ENCODE measurements at places on chromosomes 3 and 15. TPM values are rescaled to one million over a fixed set of nuclear protein-coding genes. Genes with fewer than 3 reads are reported as not detected.

DNA sequence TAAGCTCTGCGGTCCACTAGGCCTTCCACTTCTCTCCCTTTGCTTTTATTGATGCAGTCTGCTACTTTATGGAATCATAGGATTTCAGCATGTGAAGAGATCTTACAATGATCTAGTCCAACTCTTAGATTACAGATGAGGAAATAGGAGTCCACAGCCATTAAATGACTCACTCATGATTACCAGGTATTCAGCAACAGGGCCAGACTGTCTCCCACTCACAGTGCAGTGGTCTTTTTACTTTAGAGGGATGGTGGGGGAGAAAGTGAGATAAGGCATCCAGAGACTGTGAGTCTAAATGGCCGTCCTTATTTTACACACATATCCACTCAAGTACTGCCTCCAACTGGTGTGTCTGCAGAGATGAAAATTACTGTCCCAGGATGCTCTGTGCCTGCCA lies 88.5 kb upstream of the SKOR1 start:
- H3K4me3 ChIP-seq, result no peak overlapping the region
- peaks cover 1% of the 10 kb centered on the region for H3K4me1 ChIP-seq
- H3K27me3 ChIP-seq, result peaks cover 2% of the 10 kb centered on the region
- H3K36me3 ChIP-seq, result no peaks in the 10 kb centered on the region

DNA sequence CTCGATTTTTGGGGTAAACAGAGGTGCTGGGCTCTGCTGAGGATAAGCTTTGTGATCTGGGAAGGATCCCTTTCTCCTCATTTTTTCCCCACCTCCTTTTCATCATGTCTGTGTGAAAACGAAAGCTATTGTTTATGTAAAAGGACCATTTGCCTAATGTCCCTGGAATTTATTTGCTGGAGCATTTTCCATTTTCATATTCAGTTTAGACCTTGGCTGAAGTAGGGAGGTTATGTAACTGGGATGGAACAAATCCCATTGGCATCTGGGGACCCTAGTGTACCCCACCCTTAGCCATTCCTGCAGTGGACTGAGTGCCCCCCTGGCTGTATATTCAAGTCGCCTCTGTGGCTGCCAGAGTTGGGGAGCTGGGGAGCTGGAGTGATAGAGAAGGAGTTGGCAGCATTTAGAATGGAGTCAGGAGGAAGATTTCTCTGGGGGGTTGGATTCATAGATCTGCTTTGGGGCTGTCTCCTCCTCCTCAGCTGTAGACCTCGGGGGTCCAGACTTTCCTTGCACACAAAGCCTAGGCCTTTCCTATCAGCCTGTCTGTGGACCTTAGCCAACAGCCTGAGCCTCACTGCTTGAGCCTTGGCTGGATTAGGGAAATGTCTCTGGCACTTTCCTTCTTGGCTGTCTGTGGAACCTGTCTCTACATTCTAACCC lies 270.4 kb upstream of the CTDSPL start:
- H3K4me3 ChIP-seq, result no peak overlapping the region
- H3K27ac ChIP-seq, result no peak overlapping the region
- no peak for DNase-seq
- no peaks in the 10 kb centered on the region for H3K27me3 ChIP-seq

DNA sequence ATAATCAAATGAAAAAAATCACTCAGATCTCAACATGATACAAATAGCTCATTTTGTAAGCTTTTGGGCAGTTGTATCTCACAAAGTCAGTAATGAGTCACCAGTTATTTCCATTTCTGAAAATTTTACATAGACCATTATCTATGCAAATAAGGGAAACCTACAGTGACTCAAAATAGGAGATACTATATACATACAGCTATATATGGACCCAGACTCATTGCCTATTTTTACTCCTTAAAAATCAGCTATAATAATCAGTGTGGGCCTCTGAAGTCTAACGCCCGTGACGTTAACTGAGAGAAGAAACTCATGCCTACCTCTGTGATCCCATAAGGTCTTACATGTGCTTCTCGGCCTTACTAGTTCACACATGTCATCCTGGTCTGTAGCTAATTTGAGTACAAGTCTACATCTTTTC lies 31.6 kb downstream of the LRIG1 start:
- H3K4me1 ChIP-seq, result peaks cover 80% of the 10 kb centered on the region
- H3K36me3 ChIP-seq, result peaks cover 2% of the 10 kb centered on the region
- no peak overlapping the region for H3K4me3 ChIP-seq
- DNase-seq, result no peak
- no peak overlapping the region for H3K27ac ChIP-seq
- no peaks in the 10 kb centered on the region for H3K27me3 ChIP-seq

- peaks cover 9% of the 10 kb centered on the region for H3K36me3 ChIP-seq
- peaks cover 68% of the 10 kb centered on the region for H3K4me1 ChIP-seq
- H3K4me3 ChIP-seq, result no peak overlapping the region
- H3K27me3 ChIP-seq, result no peaks in the 10 kb centered on the region
- DNase-seq, result no peak
Measured at GRCh38 chr15:65363306-65363705, 14.5 kb downstream of the IGDCC3 start.

Gene CCR8
- not detected for total RNA-seq

Gene IQCF5
- total RNA-seq, result not detected

Gene SLC28A2
- not detected for total RNA-seq

- no peak overlapping the region for H3K27ac ChIP-seq
- no peaks in the 10 kb centered on the region for H3K36me3 ChIP-seq
- peaks cover 27% of the 10 kb centered on the region for H3K4me1 ChIP-seq
- H3K27me3 ChIP-seq, result no peaks in the 10 kb centered on the region
Measured at GRCh38 chr3:182212479-182213076, 500.9 kb downstream of the SOX2 start.

Gene SIDT1
- total RNA-seq, result 0.23 TPM

GRCh38 chr15:90680371-90680935 lies 36.7 kb upstream of the BLM start:
- peak overlapping the region; percentile 58 for H3K27ac ChIP-seq
- DNase-seq, result no peak
- no peak overlapping the region for H3K4me3 ChIP-seq
- H3K36me3 ChIP-seq, result peaks cover 6% of the 10 kb centered on the region
- H3K27me3 ChIP-seq, result no peaks in the 10 kb centered on the region

DNA sequence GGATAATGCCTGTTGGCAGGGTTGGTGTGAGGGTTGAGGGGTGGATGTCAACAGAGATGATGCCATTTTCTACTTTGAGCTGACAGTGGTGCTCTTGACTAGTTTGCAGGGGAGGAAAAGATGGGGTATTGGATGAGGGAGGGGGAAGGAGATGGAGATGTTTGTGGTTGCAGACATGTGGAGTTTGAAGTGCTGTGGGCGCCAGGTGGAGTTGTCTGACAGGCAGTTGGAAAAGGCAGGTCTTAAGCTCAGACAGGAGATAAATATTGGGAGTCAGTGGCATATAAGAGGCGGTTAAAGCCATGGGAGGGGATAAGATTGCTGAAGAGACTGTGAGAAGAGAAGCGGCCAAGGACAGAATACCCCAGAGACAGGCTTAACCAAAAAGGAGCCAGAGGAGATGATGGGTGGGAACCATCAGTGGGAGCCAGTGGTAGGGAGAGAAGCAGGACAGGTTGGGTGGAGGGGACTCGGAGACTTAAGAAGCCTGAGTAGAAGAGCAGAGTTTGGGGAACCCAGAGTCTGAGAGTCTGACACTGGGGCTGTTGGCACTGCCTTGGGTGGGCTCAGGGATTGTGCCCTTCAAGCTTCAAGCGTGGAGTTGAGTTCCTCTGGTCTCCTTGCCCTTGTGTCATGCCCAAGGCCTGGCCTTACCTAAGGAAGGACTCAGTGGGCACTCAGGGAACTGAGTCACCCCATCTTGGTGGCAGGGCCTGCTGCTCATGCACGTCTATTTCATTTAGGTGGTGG lies 13.9 kb downstream of the COPG1 start:
- H3K4me1 ChIP-seq, result no peaks in the 10 kb centered on the region
- no peak overlapping the region for H3K4me3 ChIP-seq
- H3K27ac ChIP-seq, result peak overlapping the region; percentile 81

DNA sequence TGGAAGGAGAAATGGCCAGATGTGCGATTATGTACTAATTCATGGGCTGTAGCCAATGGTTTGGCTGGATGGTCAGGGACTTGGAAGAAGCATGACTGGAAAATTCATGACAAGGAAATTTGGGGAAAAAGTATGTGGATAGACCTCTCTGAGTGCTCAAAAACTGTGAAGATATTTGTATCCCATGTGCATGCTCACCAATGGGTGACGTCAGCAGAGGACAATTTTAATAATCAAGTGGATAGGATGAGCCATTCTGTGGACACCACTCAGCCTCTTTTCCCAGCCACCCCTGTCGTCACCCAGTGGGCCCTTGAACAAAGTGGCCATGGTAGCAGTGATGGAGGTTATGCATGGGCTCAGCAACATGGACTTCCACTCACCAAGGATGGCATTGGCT lies 490.9 kb upstream of the CBLB start:
- no peaks in the 10 kb centered on the region for H3K36me3 ChIP-seq
- no peaks in the 10 kb centered on the region for H3K4me1 ChIP-seq
- no peaks in the 10 kb centered on the region for H3K27me3 ChIP-seq
- H3K27ac ChIP-seq, result no peak overlapping the region
- H3K4me3 ChIP-seq, result no peak overlapping the region
- DNase-seq, result no peak

Gene FBXO40
- not detected for total RNA-seq

- H3K36me3 ChIP-seq, result no peaks in the 10 kb centered on the region
- no peak for DNase-seq
- peaks cover 18% of the 10 kb centered on the region for H3K4me1 ChIP-seq
- no peak overlapping the region for H3K27ac ChIP-seq
- H3K4me3 ChIP-seq, result no peak overlapping the region
- no peaks in the 10 kb centered on the region for H3K27me3 ChIP-seq
Measured at GRCh38 chr3:168981396-168981795, 682.1 kb downstream of the MECOM start.

- no peak overlapping the region for H3K4me3 ChIP-seq
- DNase-seq, result no peak
- H3K27me3 ChIP-seq, result no peaks in the 10 kb centered on the region
- H3K4me1 ChIP-seq, result peaks cover 11% of the 10 kb centered on the region
Measured at GRCh38 chr3:81375921-81376320, 385.5 kb downstream of the GBE1 start.

DNA sequence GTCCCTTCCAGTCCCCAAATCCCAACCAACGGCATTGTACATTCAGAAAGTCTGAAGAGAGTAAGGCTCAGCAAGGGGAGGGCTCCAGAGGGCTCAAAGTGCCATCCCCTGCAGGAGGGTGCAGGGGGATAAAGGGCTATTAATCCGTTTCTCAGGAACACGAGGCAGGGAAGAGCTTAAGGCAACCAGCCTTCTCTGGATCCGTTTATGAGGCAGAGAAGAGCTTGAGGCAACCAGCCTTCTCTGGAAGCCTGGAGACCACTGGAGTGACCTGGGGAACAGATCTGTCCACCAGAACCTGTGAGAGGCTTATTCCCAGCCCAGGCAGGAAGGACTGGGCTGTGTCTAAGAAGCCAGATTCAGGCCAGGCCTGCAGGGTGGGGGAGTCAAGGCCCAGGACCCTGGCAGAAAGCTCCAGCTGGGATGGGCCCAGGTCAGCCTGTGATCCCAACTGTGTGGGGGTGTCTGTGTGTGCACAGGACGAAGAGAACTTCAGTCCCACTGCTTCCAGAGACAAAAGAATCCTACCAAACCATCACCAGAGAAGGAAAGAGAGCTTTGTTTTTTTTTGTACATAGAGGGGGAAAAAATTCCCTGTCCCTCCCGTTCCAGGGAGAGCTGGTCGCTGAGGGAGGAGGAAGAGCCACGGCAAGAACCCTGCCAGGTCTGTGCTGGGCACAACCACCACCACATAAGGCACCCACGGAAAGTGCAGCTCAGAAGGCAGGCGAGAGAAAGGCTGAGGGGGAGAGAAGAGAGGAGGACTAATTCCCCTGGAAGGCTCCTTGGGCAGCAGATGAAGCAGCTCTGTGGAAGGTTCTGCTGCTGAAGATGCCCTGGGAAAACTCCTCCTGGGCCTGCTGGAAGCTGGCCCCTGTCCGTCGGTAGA lies 1.6 kb upstream of the ULK3 start:
- H3K27ac ChIP-seq, result peak overlapping the region; percentile 87
- H3K27me3 ChIP-seq, result no peaks in the 10 kb centered on the region
- H3K4me3 ChIP-seq, result peak overlapping the region; percentile 5
- peaks cover 23% of the 10 kb centered on the region for H3K4me1 ChIP-seq
- H3K36me3 ChIP-seq, result peaks cover 7% of the 10 kb centered on the region

DNA sequence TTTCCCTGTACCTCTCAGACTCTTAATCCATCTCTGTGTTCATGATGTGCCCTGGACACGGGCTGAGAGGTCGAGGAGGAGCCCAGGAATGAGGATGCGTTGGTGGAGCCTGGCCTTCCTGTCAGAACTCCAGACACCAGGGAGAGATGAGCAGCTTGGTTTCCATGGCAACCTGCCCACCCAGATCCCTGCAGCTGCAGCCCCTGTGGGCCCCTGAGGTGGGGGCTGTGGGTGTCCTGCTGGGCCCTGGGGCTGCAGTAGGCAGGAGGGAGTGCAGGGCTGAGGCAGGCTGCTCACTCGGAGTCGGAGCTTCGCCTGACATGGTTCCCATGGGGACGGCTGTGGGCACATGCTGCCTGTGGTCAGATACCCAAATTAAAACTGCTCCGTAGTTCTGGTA lies 7.7 kb upstream of the SCN10A start:
- H3K4me3 ChIP-seq, result no peak overlapping the region
- no peaks in the 10 kb centered on the region for H3K36me3 ChIP-seq
- DNase-seq, result no peak
- H3K27ac ChIP-seq, result no peak overlapping the region
- peaks cover 6% of the 10 kb centered on the region for H3K4me1 ChIP-seq
- H3K27me3 ChIP-seq, result peaks cover 6% of the 10 kb centered on the region

DNA sequence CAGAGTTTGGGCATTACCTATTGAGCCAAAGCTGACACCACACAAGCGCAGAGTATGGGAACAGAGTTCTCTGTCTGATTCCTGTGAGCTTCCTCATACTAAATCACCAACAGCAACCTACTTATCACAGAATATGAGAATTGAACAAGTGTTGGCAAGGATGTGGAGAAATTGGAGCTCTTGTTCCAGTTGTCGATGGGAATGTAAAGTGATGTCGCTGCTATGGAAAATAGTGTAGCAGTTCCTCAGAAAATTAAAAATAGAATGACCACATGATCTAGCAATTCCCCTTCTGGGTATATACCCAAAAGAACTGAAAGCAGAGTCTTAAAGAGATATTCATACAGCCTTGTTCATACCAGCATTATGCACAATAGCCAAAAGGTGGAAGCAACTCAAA lies 33.4 kb downstream of the CD86 start:
- no peak overlapping the region for H3K27ac ChIP-seq
- H3K4me3 ChIP-seq, result no peak overlapping the region
- peaks cover 2% of the 10 kb centered on the region for H3K27me3 ChIP-seq
- H3K4me1 ChIP-seq, result peaks cover 15% of the 10 kb centered on the region
- H3K36me3 ChIP-seq, result no peaks in the 10 kb centered on the region

Gene SNX22
- 12.9 TPM for total RNA-seq

GRCh38 chr15:87734571-87735373 lies 521.8 kb downstream of the NTRK3 start:
- H3K27ac ChIP-seq, result no peak overlapping the region
- H3K4me3 ChIP-seq, result no peak overlapping the region
- no peaks in the 10 kb centered on the region for H3K36me3 ChIP-seq

GRCh38 chr15:89870006-89870405 lies 23.8 kb downstream of the AP3S2 start:
- H3K27ac ChIP-seq, result no peak overlapping the region
- no peak overlapping the region for H3K4me3 ChIP-seq
- H3K4me1 ChIP-seq, result no peaks in the 10 kb centered on the region
- DNase-seq, result no peak
- peaks cover 21% of the 10 kb centered on the region for H3K36me3 ChIP-seq
- no peaks in the 10 kb centered on the region for H3K27me3 ChIP-seq

Gene KBTBD12
- total RNA-seq, result not detected

GRCh38 chr15:90002428-90002844 lies 1.3 kb downstream of the ZNF710 start:
- no peaks in the 10 kb centered on the region for H3K36me3 ChIP-seq
- peaks cover 72% of the 10 kb centered on the region for H3K4me1 ChIP-seq
- H3K27me3 ChIP-seq, result no peaks in the 10 kb centered on the region

Gene GABRB3
- total RNA-seq, result 23.7 TPM
